ENCODE measurements at places on chromosomes 2 and 18.
A peak's percentile ranks its signal among the peaks of the same experiment; 100 is the strongest.

DNA sequence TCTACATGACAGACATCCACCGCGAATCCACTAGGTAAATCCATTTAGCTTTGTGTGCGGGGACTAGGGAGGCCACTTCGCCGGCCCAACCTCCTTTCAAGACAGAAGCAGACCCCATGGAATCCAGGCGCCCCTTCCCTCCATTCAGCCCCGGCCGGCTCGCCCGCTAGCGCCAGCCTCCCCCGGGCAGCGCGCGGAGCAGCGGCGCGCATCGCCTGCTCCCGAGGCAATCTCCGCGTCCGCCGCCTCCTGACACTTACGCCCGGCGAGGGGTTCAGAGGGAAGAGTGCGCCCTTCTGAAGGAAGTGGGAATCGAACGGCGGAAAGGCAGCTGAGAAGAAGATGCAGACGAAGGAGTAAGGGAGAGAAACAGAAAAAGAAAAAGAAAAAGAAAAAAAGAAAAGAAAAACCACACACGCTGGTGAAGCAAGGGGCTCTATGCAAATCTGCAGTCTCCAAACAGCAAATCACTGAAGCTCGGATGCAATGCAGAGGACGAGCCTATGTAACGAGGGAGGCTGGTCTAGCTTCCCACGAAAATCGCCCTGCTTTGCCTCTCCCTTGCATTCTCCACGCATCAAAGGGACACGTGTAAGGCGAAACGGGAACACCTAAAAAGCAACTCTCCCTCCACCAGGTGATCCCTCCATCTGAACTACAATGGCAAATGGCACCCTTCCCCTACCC is 684.4 kb downstream of the NRXN1 start:
- peak; percentile 0 for DNase-seq

DNA sequence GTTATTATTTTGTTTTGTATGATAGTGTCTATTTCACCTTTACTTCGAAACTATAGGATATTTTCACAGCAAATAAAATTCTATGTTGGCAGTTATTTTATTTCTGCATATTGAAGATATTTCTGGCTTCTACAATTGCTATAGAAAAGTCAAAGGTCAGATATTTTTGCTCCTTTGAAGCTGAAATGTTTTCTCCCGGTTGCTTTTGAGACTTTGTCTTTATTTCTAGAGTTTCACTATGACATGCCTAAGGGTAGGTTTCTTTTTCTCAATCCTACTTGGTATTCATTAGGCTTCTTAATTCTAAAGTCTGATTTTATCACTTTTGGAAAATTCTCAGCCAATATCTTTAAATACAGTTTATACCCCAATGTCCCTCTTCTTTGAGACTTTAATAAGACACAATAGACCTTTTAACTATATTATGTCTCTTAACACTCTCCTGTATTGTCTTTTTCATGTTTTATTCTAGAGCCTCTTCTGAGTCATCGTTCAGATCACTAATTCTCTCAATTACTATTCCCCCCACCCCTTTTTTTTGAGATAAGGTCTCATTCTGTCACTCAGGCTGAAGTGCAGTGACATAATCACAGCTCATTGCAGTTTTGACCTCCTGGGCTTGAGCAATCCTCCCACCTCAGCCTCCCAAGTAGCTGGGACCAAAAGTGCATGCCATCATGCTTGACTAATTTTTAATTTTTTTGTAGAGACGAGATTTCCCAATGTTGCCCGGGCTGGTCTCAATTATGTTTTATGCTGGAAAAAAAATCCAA is 50.5 kb downstream of the USP37 start:
- DNase-seq: peak; percentile 4

GRCh38 chr2:215874418-215874817 is 138.9 kb downstream of the MREG start:
- no peak for DNase-seq

DNA sequence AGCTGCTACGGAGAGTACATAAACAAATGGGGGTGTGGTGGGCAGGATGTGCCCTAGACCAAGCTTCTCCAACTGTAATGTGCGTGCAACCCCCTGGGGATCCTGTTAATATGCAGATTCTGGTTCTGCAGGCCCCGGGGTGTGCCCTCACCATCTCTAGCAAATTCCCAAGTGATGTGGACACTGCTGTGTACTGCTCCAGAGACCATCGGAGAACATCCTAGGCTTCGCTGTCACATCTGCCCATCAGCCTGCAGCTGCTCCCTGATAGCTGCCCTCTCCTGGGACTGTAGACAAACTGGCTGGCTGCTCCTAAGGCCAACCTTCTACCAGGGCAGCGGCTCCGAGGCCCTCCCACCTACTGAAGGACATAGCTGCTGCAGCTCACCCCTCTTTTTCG is 3.2 kb downstream of the HS1BP3 start:
- no peak for DNase-seq

GRCh38 chr18:31248783-31249521 is 69.0 kb upstream of the DSG1 start:
- DNase-seq: peak; percentile 18
